NCI-H1105 treated with DMSO at 0.1 percent for 48 hours (cell line): ENCODE measurements at places on chromosomes 13 and 19.

- no peak for DNase-seq
These were observed 2.6 kb upstream of the CDC42EP5 start for GRCh38 chr19:54475706-54476105.

- DNase-seq, result no peak
These were observed 5.0 kb upstream of the SLC7A9 start for GRCh38 chr19:32874605-32875004.

- no peak for DNase-seq
These were observed 83.1 kb downstream of the AKAP11 start for GRCh38 chr13:42355092-42355485.

DNA sequence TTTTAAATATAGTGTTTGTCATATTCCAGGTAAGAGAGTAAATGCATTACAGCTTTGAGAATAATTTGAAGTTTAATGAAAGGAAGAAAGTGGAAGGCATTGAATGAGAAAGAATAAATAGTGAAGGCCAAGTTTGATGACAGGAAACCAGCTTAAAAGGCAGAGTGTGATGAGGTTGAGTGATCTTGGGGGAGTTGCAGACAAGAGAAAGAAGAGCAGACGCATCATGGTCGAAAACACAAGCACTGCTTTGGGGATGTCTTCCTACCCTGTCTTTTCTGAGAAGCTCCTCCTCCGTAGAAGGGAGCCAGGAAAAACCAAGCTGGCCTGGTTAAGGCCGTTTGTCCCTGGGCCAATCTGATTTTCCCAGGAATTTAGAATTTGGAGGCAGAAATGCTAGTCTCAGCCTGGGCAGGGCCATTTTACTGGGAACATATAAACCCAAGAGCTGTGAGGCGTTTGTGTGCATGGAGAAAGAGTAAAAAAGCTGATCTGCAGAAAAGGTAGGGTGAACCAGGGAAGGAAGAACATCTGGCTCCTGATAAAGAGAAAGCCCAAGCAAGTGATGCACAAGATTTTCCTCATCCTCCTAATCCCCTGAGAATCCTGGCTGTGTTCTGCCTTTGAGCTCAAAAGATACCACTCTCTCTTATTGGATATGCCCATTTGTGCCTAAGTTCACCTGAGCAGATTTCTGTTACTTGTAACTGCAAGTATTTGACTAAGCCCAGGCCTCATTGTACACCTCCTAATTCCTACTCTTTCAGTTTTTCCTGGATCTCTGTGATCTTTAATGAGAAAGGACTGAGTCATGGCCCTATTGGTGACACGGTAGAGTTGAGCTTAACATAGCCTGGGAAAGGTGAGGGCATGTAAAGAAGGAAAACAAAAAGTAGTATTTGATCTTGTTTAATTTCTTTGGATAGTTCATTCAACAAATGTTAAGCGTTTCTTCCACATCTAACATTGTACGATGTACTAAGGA, 80.0 kb downstream of the WDFY2 start:
- DNase-seq, result no peak

DNA sequence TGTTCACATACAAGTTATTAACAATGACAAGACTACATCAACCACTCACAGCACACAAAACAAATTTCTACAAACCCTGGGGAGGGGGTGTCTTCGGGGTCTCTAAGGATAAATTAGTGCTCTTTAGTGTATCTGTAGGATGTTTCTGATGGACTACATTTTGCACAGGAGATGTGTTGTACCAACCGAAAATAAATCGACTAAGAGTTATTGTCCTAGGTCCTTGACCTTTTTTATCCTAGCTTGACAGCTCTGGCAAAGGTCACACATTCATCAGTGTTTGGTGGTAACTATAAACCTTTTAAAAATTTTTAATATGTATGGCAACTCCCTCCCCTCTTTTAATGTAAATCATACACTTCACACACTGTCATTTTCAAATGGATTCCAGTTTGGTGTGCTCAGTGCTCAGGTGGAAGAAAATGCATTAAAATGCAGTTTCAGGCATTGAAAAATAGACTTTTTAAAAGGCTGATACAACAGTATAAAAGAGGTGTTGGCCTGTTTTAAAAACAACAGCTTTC, 7.7 kb downstream of the ZIC5 start:
- DNase-seq, result no peak
